Uterine smooth muscle cell (primary cell): ENCODE measurements at places on chromosomes 6 and 20. TPM values are rescaled to one million over a fixed set of nuclear protein-coding genes. Genes with fewer than 3 reads are reported as not detected.

Gene ENTPD6
- total RNA-seq = 82.3 and 99.5 TPM in 2 replicates

Gene SGK2
- total RNA-seq = 0.44 and 1.1 TPM in 2 replicates

Gene APCDD1L
- total RNA-seq = 1.5 and 11.0 TPM in 2 replicates

Gene PRDM1
- 3.3 and 3.4 TPM in 2 replicates for total RNA-seq

Gene OPN5
- total RNA-seq = not detected in 2 replicates

Gene OR12D3
- not detected in 2 replicates for total RNA-seq

Gene RGS19
- total RNA-seq = 7.5 and 8.7 TPM in 2 replicates

Gene GMPR
- total RNA-seq = 8.1 and 9.1 TPM in 2 replicates

Gene C6orf58
- not detected in 2 replicates for total RNA-seq

Gene MATN4
- total RNA-seq = 0.11 TPM in 1 of 2 replicates, not detected in the other
